ENCODE measurements at places on chromosomes 7 and 10. TPM values are rescaled to one million over a fixed set of nuclear protein-coding genes. Genes with fewer than 3 reads are reported as not detected.

DNA sequence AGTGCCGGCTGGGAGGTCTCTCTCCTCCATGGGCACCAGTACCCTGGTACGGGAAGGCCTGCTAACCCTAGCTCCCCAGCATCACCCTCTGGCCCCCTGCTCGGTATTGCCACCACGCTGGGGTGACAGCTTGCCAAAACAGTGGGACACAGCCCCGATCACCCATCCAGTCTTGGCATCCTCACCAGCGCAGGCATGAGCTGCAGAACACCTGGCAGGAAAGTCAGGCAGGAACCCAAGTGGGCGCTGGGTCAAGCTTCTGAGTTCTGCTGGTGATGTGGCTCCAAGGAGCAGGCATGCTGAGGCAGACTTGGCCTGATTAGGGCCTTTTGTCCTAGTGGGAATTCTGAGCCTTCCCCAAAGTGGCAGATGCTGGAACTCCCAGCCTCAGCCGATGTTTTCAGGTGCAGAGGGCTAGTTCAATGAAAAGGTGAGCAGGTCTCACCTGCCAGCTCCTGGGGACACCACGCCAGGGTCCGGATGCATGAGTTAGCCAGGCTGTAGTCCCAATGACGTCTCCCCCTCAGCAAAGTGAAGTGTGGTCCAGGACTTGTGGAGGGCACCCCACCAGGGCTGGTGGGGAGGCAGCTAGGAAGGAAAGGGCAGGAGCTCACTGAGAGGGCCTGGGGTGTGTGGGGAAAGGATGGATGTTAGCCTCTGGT, 8.5 kb upstream of the ZNF22 start:
- peak; percentile 1 for DNase-seq

DNA sequence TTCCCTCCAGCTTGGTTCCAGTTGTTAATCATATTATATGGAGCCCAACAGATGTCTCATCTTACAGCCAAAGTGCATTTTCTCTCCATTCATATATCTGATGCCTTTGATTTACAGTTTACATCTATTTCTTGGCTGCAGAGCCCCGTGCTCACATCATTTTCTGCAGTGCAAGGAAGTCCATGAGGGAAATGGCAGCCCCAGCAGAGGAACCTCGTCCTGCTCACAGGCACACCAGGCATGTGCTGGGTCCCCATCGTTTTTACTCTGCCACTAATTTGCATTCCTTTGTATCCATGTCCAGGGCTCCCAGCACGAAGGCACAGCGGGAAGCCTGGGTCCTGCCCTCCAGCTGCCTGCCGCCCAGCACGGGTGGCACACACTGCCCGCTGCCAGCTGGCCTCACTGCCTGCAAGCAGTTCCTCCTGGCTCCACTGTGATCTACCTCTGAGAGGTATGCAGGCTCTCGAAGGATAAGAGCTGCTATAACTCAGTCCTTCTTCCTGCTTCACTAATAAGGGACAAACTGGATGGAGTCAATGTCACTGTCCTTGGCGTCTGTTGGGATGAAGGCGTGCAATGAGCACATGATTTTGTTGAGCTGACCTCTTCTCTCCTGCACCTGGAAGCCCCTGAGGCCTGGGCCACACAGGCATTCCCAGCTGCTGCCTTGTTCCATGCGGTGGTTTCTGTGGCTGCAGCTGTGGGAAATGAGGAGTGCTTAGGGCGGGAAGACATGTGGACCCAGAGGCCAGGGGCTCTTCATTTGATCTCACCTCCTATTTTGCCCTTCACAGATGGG, 583.6 kb upstream of the MGMT start:
- no peak for DNase-seq

DNA sequence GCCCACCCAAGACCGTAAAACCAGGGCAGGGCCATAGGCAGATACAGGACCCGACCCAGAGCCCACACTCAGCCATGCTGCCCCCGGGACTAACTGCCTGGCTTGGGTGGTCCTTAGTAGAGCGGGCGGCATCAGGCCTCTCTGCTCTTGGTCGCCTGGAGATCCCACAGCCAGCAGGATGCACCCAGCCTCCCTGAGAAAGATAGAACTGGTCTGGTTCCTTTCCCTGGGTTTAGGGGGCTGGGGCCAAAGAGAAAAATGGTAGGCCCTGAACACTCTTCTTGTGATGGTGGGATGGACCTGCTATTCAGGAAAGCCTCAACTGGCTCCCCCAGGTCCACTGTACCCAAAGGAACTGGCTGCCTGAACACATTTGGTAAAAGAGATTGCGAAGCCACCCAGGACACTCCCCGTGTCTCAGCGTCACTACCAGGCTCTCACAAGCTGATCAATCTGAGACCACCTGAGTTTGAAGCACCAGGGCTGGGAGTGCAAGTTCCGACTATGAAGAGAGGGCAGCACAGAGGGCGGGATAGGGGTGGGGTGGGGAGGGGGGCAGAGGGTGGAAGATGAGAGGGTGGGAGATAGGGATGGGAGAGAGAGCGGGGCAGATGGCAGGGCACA, 591.5 kb downstream of the DNAJB6 start:
- DNase-seq, result no peak

GRCh38 chr10:71805776-71806703, 32.7 kb upstream of the VSIR start:
- no peak for DNase-seq

GRCh38 chr7:101687791-101688182, 58.7 kb upstream of the MYL10 start:
- DNase-seq, result no peak

DNA sequence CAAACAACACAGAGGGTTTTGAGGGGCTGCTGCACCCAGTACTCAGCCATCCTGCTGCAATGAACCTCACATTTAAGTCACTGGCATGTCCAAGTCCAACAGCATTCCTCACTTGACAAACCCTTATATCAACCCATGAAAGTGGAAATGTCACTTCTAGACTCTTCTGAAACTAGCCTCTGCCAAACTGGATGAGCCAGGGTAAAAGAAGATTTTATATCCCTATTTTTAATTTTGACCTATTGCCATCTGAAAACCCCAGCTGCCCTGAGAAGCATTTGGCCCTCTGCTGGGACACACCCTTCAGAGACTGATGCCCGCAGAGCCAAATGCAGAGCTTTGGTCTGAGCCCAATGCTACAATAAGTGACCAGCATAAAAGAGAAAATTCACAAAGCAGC, 201.1 kb downstream of the ANK3 start:
- no peak for DNase-seq

GRCh38 chr7:41925946-41926345, 223.1 kb upstream of the INHBA start:
- DNase-seq, result no peak

- DNase-seq, result peak; percentile 72
Observed at GRCh38 chr7:41002741-41003610, 699.9 kb downstream of the INHBA start.

DNA sequence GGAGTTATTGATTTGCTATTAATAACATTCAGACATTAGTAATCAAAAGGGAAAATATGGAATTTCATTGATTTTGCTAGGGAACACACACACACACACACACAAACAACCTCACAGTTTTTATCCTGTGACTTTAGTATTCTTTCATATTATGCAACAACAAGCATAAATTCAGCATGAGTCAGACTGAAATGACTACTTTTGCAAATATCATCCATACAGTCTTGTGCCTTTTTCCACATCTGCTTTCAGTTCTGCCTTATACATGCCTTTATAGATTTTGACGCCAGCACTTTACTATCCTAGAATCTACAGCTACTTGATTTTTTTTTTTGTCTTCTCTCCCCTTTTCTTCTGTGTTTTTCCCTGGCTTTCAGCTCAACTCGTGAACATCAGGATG, 975.8 kb upstream of the LRRTM3 start:
- DNase-seq, result no peak

The SPDYE1 gene
- total RNA-seq, result not detected

The FRAT1 gene
- total RNA-seq, result 8.0 TPM

The SPDYE16 gene
- not detected for total RNA-seq

The GFRA1 gene
- total RNA-seq, result 4.2 TPM

The POMZP3 gene
- 237 TPM for total RNA-seq

The CC2D2B gene
- 2.1 TPM for total RNA-seq

Data from endothelial cell (in vitro differentiated cells).